Activated CD8-positive, alpha-beta memory T cell treated with anti-CD3 and anti-CD28 coated beads for 36 hours (primary cell): ENCODE measurements at places on chromosomes 4 and X. TPM values are rescaled to one million over a fixed set of nuclear protein-coding genes. Genes with fewer than 3 reads are reported as not detected.

GABRE gene
- not detected for total RNA-seq

SSX2 gene
- not detected for total RNA-seq

HTR2C gene
- not detected for total RNA-seq

COL4A6 gene
- not detected for total RNA-seq

PAQR3 gene
- total RNA-seq, result 13.0 TPM

MAP3K15 gene
- 0.32 TPM for total RNA-seq

DSPP gene
- total RNA-seq, result not detected

FAM47A gene
- total RNA-seq, result not detected

TKTL2 gene
- total RNA-seq, result not detected

HSPA4L gene
- total RNA-seq, result 0.90 TPM

LRCH2 gene
- total RNA-seq, result not detected

GRIA3 gene
- not detected for total RNA-seq

MAB21L2 gene
- not detected for total RNA-seq

H2BW2 gene
- total RNA-seq, result not detected

WDFY3 gene
- total RNA-seq, result 0.78 TPM

HTT gene
- total RNA-seq, result 52.5 TPM

KIAA1210 gene
- total RNA-seq, result not detected

ZCCHC18 gene
- 5.1 TPM for total RNA-seq

USP26 gene
- not detected for total RNA-seq

NAP1L2 gene
- 1.6 TPM for total RNA-seq

NKX6-1 gene
- not detected for total RNA-seq

CLTRN gene
- 0.67 TPM for total RNA-seq

HPSE gene
- total RNA-seq, result 7.1 TPM

TSR2 gene
- 52.4 TPM for total RNA-seq

RIBC1 gene
- total RNA-seq, result 0.89 TPM

PDLIM3 gene
- total RNA-seq, result not detected

RHOXF2 gene
- not detected for total RNA-seq

ZNF157 gene
- total RNA-seq, result 0.72 TPM

YIPF7 gene
- total RNA-seq, result not detected

TMEM164 gene
- 11.0 TPM for total RNA-seq

CENPVL2 gene
- not detected for total RNA-seq

FGB gene
- not detected for total RNA-seq

GNPDA2 gene
- 20.5 TPM for total RNA-seq

HOPX gene
- 146 TPM for total RNA-seq

NDNF gene
- 0.19 TPM for total RNA-seq

KCND1 gene
- 1.1 TPM for total RNA-seq

MAGEA9B gene
- not detected for total RNA-seq

NPY2R gene
- total RNA-seq, result not detected

COX7B gene
- total RNA-seq, result 334 TPM

FANCB gene
- 12.2 TPM for total RNA-seq

ADGRA3 gene
- total RNA-seq, result 2.8 TPM

FAM50A gene
- total RNA-seq, result 73.2 TPM

TDO2 gene
- not detected for total RNA-seq

BEND2 gene
- not detected for total RNA-seq

ESX1 gene
- not detected for total RNA-seq

CSAG1 gene
- not detected for total RNA-seq

CNKSR2 gene
- 5.0 TPM for total RNA-seq

ZXDA gene
- total RNA-seq, result 3.2 TPM

SPANXN3 gene
- not detected for total RNA-seq

XPNPEP2 gene
- 0.32 TPM for total RNA-seq

CITED1 gene
- total RNA-seq, result 0.46 TPM

SPANXN4 gene
- total RNA-seq, result not detected

FDCSP gene
- total RNA-seq, result not detected
